ENCODE measurements at places on chromosomes 11 and 22. TPM values are rescaled to one million over a fixed set of nuclear protein-coding genes. Genes with fewer than 3 reads are reported as not detected.

Gene PGR
- 0.05 TPM for total RNA-seq

Gene SCN3B
- total RNA-seq: 0.14 TPM

DNA sequence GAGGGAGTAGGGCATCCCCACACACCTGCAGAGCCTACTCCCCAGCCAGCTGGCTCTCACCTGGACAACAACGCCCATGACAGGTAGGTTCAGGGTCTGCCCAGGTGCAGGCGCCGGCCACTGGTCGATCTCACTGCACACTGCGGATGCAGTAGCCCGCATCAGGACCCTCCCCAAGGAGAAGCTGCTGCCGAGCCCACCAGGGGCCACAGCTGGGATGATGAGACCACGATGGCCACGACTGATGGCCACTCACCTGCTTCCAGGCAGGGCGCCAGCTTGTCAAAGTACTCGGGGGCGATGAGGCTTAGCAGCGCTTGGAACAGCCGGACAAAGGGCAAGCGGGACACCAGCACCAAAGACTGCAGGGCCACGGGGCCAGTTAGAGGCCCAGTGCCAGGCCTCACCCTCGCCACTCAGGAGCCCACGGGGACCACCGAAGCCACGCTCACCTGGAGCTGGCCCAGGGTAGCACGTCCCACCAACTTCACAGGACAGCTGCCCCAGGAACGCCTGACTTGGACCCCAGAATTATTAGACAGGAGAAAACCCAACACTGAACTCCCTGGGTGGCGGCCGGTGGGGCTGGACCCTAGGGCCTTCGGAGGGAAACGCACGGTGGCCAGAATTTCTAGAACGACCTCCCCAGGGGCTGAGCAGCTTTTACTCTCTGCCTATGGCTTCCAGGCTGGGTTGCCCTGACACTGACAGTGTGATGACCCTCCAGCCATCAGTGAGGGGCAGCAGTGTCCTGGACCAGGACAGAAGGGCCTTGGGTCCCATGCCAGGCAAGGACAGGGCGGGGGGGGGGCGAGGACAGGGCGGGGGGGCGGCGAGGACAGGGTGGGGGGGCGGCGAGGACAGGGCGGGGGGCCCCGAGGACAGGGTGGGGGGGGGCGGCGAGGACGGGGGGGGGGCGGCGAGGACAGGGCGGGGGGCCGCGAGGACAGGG lies 8.9 kb upstream of the PLXNB2 start:
- H3K27ac ChIP-seq: no peak overlapping the region
- no peaks in the 10 kb centered on the region for H3K27me3 ChIP-seq
- H3K4me1 ChIP-seq: peaks cover 25% of the 10 kb centered on the region

- H3K36me3 ChIP-seq: no peaks in the 10 kb centered on the region
- no peak overlapping the region for H3K4me3 ChIP-seq
- no peak overlapping the region for H3K27ac ChIP-seq
- H3K27me3 ChIP-seq: no peaks in the 10 kb centered on the region
- H3K4me1 ChIP-seq: peaks cover 17% of the 10 kb centered on the region
- no peak for DNase-seq
These were observed 6.8 kb downstream of the TOM1 start for GRCh38 chr22:35306350-35306967.

- H3K27me3 ChIP-seq: no peaks in the 10 kb centered on the region
- H3K36me3 ChIP-seq: no peaks in the 10 kb centered on the region
- DNase-seq: no peak
- H3K4me1 ChIP-seq: no peaks in the 10 kb centered on the region
These were observed 65.1 kb downstream of the SCUBE1 start for GRCh38 chr22:43277987-43278601.

- H3K4me1 ChIP-seq: peaks cover 41% of the 10 kb centered on the region
- H3K27ac ChIP-seq: peak overlapping the region; percentile 90
- no peak for DNase-seq
- no peaks in the 10 kb centered on the region for H3K27me3 ChIP-seq
- no peaks in the 10 kb centered on the region for H3K36me3 ChIP-seq
These were observed 599 bp downstream of the SIK3 start for GRCh38 chr11:117097389-117098268.

DNA sequence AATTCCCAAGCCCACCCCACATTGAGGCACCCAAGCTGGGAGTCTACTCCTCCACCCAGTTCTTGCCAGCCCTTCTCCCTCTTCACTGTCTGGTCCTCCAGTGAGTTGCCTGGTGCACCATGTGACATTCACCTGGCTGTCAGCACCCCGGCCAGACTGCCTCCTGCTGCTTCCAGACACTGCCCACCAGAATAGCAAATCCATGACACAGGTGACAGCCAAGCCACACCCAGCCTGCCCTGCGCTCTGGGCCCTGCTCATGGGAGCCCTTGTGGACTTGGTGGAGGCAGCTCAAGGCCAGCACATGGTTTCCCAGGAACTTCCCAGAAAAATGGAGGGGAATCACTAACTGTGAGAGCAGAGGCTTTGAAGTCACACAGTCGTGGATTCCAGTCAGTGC lies 96.3 kb upstream of the CSNK2A3 start:
- H3K27me3 ChIP-seq: no peaks in the 10 kb centered on the region
- no peaks in the 10 kb centered on the region for H3K4me1 ChIP-seq
- no peak for DNase-seq
- H3K36me3 ChIP-seq: no peaks in the 10 kb centered on the region
- no peak overlapping the region for H3K4me3 ChIP-seq
